ENCODE measurements at places on chromosomes 4 and X.

DNA sequence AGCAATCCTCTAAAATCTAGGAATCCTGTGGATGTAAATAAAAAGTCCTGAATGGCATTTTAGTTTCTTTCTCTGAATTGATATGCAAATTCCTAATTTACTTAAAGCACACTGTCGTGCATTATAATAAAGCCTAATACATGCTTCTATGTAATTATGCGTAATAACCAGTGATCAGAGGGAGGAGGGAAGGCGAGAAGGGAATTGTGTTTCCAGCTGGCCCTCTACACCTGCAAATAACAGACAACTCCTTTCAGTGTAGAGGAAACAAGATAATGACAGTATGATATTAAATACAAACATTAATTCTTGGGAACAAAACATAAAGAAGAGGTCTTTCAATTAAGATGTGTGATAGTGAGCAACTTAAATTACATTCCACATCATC is 419.6 kb upstream of the LCORL start:
- DNase-seq: no peak

GRCh38 chr4:120809518-120809917 is 113.0 kb downstream of the PRDM5 start:
- DNase-seq: no peak

- DNase-seq: peak; percentile 46
Measured at GRCh38 chrX:30957753-30958152, 68.7 kb upstream of the TAB3 start.

DNA sequence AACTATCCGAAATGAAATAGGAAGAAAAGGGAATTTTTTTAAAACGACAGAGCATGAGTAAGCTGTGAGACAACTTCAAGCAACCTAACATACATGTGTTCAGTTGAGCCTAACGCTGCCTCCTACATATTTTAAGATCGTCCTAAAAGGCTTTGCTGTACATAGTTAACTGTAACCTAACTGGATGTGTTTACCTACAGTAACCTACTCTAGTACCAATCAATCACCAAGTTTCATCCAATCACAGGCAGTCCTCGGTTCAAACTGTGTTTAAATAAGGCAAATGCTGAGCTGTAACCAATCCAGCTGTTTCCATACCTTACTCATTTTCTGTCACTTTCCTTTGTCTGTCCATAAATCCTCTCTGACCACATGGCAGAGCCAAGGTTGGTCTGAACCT is 17.1 kb downstream of the RCHY1 start:
- peak; percentile 26 for DNase-seq

DNA sequence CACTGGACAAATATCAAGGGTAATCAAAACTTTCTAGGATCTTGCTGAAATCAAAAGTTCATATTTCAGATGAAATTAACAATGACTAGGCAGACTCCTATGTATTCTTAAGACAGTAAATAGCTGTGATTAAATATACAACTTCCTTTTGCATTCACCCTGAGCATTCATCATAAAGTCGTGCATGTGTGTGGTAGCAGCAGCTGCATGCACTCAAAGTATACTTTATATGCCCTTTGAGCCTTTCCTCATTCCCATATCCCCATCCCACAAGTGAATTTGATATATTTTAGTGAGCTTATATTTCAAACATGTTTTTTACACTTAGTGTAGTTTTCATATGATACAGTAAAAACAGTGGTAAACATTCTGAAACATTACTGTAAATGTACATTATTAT is 959.0 kb downstream of the C4orf33 start:
- no peak for DNase-seq

DNA sequence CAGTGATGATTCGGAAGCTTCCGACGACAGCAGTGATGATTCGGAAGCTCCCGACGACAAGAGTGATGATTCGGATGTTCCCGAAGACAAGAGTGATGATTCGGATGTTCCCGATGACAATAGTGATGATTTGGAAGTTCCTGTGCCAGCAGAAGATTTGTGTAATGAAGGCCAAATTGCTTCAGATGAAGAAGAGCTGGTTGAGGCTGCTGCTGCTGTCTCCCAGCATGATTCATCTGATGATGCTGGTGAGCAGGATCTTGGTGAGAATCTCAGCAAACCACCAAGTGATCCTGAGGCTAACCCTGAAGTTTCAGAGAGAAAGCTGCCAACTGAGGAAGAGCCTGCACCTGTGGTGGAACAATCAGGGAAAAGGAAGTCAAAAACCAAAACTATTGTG is 14.2 kb downstream of the CXCR3 start:
- no peak for DNase-seq

GRCh38 chrX:45760187-45760742 is 559.6 kb upstream of the DIPK2B start:
- DNase-seq: no peak

DNA sequence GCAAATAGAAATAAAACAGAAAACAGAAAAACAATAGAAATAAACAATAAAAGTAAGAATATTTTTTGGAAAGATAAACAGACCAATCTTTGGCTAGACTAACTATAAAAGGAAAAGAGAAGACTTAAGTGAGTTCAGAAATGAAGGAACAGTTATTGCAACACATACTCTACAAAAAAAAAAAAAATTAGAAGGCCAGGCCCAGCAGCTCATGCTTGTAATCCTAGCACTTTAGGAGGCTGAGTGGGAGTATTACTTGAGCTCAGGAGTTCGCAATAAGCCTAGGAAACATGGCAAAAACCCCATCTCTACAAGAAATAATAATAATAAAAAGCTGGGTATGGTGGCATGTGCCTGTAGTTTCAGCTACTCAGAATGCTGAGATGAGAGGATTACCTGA is 336.7 kb downstream of the DTHD1 start:
- no peak for DNase-seq

DNA sequence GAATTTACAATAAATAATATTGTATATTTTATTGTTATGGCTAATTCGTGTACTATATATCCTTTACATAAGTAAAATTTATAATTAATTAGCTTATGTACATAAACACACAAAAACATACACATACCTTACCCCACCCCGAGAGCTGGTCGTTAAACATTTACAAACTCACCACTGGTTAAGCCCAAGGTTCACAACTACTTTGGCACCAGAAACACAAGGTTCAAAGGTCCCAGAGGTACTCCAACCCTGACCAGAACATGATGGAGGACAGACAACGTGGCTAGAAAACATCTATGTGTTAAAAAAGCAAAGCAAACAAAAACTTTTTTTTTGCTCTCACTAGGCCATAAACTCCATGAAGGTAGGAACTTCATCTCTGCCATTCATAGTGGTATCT is 37.7 kb downstream of the SLC25A5 start:
- DNase-seq: no peak

GRCh38 chrX:72038016-72038415 is 93.7 kb downstream of the RTL5 start:
- no peak for DNase-seq

DNA sequence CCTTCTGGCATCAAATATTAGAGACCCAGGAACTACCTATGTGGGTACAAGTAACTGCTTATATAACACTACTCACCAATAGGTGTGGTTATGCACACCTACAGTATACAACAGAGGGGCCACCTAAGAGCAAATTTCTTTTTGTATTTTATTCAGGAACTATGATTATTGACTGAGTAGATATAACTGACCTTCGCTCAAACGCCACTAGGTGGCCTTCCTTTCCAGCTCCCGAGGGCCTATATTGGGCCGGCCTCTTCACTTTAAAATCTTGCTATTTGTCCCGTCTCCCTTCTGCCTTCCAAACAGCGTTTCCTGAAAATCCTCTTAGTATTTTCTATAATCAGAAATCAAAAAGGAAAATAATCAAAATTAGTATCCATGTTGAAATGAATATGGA is 19.9 kb upstream of the PABPC5 start:
- no peak for DNase-seq

DNA sequence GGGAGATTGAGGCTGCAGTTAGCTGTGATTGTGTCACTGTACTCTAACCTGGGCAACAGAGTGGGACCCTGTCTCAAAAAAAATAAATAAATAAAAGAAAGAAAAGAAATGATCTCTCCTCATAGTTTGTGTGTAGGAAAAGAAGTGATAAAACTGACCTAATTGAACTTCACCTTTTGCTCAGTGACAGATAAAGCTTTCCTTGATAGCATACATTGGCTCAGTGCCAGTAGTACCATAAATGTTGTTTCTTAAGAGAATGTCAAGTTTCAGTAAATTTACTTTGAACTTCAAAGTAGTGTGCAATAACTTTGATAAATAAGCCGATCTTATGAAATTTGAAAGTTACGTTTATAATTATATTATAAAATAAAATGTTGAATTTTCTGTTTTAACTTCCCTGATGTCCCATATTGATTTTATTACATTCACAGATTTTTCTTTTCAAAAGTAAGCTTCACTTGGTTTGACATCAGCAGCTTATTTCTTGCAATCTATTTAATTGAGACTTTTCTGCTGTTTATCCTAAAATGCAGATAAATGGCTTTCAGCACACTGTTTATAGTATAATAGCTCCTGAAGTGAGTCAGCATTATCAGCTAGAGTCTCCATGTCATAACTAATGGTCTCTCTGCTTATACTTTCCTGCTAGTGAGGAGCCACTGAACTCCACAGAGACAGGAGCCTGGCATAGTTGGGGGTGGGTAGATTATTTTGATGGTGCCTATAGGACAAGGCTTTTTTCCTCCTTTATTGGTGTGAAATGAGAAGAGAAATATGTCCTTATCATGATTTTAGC is 330.1 kb downstream of the BMPR1B start:
- peak; percentile 51 for DNase-seq

DNA sequence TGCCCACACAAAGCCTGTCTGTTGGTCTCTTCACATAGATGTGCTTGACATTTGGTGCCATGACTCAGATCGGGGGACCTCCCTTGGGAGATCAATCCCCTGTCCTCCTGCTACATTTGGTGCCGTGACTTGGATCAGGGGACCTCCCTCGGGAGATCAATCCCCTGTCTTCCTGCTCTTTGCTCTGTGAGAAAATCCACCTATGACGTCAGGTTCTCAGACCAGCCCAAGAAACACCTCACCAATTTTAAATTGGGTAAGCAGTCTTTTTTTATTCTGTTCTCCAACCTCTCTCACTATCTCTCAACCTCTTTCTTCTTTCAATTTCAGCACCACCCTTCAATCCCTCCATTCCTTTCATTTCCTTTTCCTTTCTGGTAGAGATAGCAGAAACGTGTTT is 159.6 kb upstream of the AGTR2 start:
- DNase-seq: no peak

All from fibroblast of the aortic adventitia (primary cell).